Stimulated activated CD8-positive, alpha-beta memory T cell treated with anti-CD3 and anti-CD28 coated beads, Interleukin-2, amount 100 ng/mL, for 48 hours (primary cell): ENCODE measurements at places on chromosomes 1 and 21.

DNA sequence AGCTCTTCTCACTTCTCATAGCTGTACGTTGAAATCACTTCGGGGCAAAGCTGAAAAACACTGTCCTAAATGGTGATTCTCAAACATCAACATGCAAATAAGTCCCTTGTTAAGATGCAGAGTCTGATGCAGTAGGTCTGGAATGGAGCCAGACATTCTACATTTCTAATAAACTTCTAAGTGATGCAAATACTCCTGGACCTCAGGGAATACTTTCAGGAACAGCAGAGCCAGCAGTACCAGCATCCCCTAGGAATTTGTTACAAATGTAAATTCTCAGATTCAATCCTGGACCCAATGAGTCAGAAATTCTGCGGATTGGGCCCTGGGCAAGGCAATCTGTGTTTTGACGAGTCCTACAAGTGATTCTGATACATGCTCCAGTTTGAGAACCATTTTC is 152.3 kb downstream of the PCNX2 start:
- DNase-seq, result no peak

GRCh38 chr1:35592991-35593769 is 20.1 kb downstream of the TFAP2E start:
- DNase-seq, result no peak

- no peak for DNase-seq
Observed at GRCh38 chr1:29703596-29704370, 467.5 kb downstream of the PTPRU start.

DNA sequence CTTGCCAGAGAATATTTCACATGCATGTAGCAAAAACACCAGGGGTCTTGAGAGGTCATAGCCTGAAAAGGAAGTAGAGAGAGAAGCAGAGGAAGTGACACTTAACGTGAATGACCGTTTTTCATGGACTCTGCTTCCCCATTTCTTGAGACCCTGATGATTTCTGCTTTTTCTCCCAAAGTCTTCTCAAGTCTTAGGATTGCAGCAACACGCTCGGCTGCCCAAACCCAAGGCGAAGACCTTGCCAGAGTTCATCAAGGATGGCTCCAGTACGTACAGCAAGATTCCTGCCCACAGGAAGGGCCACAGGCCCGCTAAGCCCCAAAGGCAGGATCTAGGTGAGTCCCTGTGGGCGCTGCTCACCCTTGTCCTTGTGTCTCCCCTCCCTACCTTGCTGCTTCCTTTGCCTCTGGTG is 12.8 kb downstream of the THEMIS2 start:
- DNase-seq, result no peak

- DNase-seq, result no peak
Observed at GRCh38 chr1:228996281-228996680, 261.0 kb downstream of the RHOU start.

- DNase-seq, result no peak
Observed at GRCh38 chr1:6185635-6186382, 5.7 kb upstream of the CHD5 start.

GRCh38 chr21:41065539-41065938 is 102.4 kb upstream of the BACE2 start:
- DNase-seq, result no peak

DNA sequence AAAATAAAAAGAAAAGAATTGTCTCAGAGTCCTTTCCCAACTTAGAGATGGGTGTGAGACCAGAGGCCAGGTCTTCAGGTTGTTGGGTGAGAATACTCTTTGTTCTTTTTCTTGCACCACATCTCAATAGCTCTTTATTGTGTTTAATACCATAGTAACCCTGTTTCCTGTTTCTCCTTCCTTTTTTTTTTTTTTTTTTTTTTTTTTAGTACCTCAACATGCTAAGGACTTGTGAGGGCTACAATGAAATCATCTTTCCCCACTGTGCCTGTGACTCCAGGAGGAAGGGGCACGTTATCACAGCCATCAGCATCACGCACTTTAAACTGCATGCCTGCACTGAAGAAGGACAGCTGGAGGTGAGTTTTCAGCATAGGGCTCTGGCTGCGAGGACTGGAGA is 24.4 kb downstream of the CELF3 start:
- DNase-seq, result no peak

GRCh38 chr1:95039360-95040031 is 33.3 kb downstream of the ALG14 start:
- no peak for DNase-seq

- DNase-seq, result no peak
Observed at GRCh38 chr1:182580736-182581135, 8.3 kb downstream of the RNASEL start.
